ENCODE measurements at places on chromosomes 5 and 9.

DNA sequence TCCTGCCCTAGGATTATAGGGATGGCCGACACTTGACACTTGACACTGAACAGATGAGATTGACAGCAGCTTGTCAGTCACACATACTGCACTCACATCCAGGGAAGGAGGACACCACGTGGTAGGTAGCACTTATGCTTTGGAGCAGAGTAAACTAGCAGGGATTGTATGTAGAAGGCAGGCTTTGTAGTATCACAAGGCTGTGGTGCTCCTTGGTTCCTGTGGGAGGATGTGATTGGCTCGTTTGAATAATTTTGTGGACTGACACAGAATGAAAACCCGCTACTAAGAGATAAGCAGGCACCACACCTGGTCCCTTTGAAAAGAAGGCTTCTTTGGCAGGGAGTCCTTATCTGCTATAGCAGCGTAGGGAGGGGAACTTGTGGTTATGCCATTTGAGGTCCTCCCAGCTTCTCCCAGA is 63.6 kb upstream of the IL12B start:
- no peaks in the 10 kb centered on the region for H3K36me3 ChIP-seq
- DNase-seq, result no peak
- no peak overlapping the region for H3K4me3 ChIP-seq
- no peak overlapping the region for H3K27ac ChIP-seq
- peaks cover 35% of the 10 kb centered on the region for H3K27me3 ChIP-seq
- H3K4me1 ChIP-seq, result peaks cover 3% of the 10 kb centered on the region

- no peak overlapping the region for H3K27ac ChIP-seq
- H3K27me3 ChIP-seq, result peaks cover 3% of the 10 kb centered on the region
- H3K36me3 ChIP-seq, result no peaks in the 10 kb centered on the region
- H3K4me1 ChIP-seq, result no peaks in the 10 kb centered on the region
- DNase-seq, result no peak
Observed at GRCh38 chr5:158898185-158899177, 201.2 kb downstream of the EBF1 start.

DNA sequence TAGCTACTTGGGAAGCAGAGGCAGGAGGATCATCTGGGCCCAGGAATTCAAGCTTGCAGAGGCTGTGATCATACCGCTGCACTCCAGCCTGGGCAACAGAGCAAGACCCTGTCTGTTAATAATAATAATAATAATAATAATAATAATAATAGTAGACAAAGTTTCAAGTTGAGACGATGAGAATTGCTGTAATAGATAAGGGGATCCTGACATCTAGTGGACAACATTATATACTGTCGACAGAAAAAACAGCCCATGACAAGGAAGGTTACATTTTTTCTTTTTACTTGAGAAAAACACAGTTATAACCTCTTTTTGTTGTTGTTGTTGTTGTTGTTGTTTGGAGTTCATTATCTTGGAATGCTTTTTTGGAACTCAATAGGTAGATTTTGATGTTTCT is 35.3 kb downstream of the NDFIP1 start:
- no peak overlapping the region for H3K4me3 ChIP-seq
- H3K36me3 ChIP-seq, result peaks cover 34% of the 10 kb centered on the region
- DNase-seq, result no peak
- no peak overlapping the region for H3K27ac ChIP-seq
- peaks cover 3% of the 10 kb centered on the region for H3K4me1 ChIP-seq
- no peaks in the 10 kb centered on the region for H3K27me3 ChIP-seq

- H3K4me1 ChIP-seq, result no peaks in the 10 kb centered on the region
- H3K36me3 ChIP-seq, result no peaks in the 10 kb centered on the region
- H3K27ac ChIP-seq, result no peak overlapping the region
- H3K27me3 ChIP-seq, result no peaks in the 10 kb centered on the region
- no peak overlapping the region for H3K4me3 ChIP-seq
Observed at GRCh38 chr9:8489835-8490234, 690.3 kb upstream of the DMAC1 start.

DNA sequence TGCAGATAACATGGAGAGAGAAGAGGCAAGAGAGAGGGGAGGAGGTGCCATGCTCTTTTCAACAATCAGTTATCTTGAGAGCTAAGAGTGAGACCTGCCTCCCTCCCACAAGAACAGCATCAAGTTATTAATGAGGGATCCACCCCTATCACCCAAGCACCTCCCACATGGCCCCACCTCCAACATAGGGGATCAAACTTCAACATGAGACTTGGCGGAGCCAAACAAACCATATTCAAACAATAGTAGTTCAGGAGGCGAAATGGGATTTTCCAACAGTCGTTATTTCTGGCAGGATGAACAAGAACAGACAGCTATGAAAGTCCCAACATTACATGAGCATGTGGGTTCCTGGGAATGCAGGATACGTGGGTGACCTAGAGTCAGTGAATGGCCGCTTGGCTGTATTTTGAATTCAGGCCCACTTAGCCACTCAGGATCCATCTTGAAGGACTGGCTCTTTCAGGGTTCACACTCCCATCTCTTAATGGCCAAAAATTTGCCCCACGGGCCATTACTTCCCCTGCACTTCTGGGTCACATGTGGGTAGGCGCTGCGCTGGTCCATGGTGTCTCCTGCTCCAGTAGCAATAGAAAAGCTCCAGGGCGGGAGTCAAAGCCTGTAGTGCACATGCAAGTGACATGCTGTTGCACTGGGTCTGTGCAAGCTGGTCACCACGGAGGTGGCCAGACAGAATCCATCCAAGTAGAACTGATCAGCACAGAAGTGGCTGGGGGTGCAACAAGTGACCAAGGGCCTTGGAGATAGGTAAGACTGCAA is 7.1 kb upstream of the FAF2 start:
- no peak overlapping the region for H3K4me3 ChIP-seq
- DNase-seq, result no peak
- peaks cover 8% of the 10 kb centered on the region for H3K4me1 ChIP-seq

- H3K27ac ChIP-seq, result no peak overlapping the region
- H3K27me3 ChIP-seq, result no peaks in the 10 kb centered on the region
- no peak for DNase-seq
- H3K4me3 ChIP-seq, result no peak overlapping the region
Observed at GRCh38 chr9:80077059-80077458, 505.3 kb downstream of the TLE4 start.

DNA sequence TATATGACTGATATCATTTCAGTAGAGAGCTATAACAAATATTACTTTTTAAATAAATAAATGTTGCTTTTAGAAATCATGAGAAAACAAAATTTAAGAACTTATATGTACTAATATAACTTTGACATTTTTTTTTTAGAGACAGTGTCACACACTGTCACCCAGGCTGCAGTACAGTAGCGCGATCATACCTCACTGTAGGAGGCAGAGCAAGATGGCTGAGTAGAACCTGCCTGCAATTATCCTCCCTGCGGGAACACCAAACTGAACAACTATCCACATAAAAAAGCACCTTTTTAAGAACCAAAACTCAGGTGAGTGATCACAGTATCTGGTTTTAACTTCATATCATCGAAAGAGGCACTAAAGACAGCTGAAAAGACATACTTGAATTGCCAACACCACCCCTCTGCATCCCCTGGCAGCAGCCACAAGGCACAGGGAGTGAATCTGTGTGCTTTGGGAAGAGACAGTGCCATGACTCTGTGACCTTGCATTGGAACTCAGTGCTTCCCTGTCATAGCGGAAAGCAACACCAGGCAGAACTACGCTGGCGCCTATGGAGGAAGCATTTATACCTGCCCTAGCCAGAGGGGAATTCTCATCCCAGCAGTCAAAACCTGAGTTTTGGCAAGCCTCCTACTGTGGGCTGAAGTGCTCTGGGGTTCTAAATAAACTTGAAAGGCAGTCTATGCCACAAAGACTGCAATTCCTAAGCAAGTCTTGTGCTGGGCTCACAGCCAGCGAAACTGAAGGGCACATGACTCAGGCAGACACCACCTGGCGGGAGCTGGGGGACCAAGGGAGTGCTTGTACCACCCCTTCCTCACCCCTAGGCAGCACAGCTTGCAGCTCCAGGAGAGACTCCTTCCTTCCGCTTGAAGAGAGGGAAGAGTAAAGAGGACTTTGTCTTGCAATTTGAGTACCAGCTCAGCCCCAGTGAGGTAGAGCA is 142.7 kb downstream of the FBXL17 start:
- H3K27me3 ChIP-seq, result no peaks in the 10 kb centered on the region
- no peaks in the 10 kb centered on the region for H3K4me1 ChIP-seq
- no peak for DNase-seq
- no peak overlapping the region for H3K27ac ChIP-seq
- H3K36me3 ChIP-seq, result no peaks in the 10 kb centered on the region

- no peaks in the 10 kb centered on the region for H3K36me3 ChIP-seq
- H3K4me3 ChIP-seq, result no peak overlapping the region
- H3K4me1 ChIP-seq, result no peaks in the 10 kb centered on the region
- H3K27me3 ChIP-seq, result peaks cover 2% of the 10 kb centered on the region
Observed at GRCh38 chr9:99680191-99680590, 141.5 kb upstream of the NR4A3 start.

- H3K36me3 ChIP-seq, result no peaks in the 10 kb centered on the region
- no peak overlapping the region for H3K27ac ChIP-seq
- DNase-seq, result no peak
Observed at GRCh38 chr5:89437450-89438435, 554.8 kb upstream of the MEF2C start.

DNA sequence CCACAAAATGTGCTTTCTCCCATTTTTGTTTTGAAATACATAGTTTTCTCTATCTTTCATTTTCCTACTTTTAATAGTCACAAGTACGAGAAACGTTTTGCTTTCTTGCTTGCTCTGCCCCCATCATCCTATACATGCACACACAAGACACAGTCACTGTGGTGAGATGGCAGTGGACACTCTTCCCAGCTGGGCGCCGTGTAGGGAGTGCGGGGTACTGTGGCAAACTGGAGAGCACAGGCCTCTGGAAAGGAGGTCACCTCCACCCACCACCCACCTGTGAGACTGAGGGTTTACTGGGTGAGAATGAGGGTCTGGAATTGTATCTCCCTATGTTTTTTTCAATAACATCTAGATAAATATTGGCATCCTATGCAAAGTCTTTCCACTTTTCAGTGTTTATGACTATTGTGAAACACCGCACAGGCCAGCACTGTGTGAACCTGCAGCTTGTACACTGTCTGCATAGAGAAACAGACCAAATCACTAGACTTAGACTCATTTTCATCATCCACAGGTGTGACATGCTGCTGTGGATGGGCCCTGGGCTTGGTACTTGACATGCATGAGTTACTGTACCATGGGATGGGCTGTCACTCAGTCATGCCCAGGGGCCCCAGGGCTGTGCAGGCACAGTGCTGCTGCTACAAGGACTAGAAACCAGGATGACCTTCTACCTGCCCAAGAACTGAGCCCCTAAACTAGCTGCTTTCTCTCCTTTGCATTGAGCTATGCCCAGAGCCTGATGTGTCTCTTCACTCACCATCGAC is 118.1 kb upstream of the LMX1B start:
- no peak overlapping the region for H3K27ac ChIP-seq
- H3K27me3 ChIP-seq, result peaks cover 6% of the 10 kb centered on the region
- peaks cover 21% of the 10 kb centered on the region for H3K4me1 ChIP-seq
- H3K36me3 ChIP-seq, result no peaks in the 10 kb centered on the region
- no peak overlapping the region for H3K4me3 ChIP-seq
- no peak for DNase-seq

DNA sequence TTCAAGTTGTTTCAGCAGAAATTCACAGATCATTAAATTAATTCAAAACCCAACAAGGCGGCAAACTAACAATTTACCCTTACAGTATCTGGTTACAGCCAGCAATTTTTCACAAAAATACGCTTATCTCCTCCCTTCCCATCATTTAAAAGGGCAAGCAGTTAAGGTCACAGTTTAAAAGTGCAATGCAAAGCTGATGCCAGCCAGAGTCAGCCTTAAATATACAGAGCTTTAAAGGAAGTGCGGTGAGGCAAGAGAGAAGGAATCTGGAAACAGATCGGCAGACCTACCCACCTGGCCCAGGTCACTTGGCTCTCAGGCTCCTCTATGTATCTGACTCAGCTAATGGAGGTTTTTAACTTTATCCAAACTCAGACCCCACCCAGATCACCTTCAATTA is 31.0 kb downstream of the EPB41L4A start:
- no peak for DNase-seq
- no peaks in the 10 kb centered on the region for H3K4me1 ChIP-seq
- H3K4me3 ChIP-seq, result no peak overlapping the region
- H3K36me3 ChIP-seq, result no peaks in the 10 kb centered on the region
- H3K27ac ChIP-seq, result no peak overlapping the region
- H3K27me3 ChIP-seq, result peaks cover 10% of the 10 kb centered on the region

DNA sequence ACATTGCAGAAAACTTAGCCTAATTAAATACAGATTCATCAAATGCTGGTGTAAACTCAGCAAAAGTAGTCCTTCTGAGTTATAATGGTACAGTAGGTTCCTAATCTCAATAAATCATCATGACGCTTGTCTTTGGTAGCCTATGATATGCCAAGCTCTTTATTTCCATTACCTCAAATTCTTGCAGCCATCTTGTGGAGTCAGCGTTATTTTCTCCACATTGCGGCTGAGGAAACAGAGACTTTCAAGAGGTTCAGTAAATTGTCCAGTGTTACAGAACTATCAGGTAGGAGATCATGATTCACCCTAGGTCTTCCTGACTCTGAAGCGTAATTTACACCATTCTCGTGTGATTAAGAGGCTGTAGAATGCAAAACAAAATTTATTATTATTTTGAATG is 237.2 kb downstream of the PCSK5 start:
- no peaks in the 10 kb centered on the region for H3K27me3 ChIP-seq
- no peak for DNase-seq
- H3K4me1 ChIP-seq, result no peaks in the 10 kb centered on the region
- no peak overlapping the region for H3K27ac ChIP-seq

DNA sequence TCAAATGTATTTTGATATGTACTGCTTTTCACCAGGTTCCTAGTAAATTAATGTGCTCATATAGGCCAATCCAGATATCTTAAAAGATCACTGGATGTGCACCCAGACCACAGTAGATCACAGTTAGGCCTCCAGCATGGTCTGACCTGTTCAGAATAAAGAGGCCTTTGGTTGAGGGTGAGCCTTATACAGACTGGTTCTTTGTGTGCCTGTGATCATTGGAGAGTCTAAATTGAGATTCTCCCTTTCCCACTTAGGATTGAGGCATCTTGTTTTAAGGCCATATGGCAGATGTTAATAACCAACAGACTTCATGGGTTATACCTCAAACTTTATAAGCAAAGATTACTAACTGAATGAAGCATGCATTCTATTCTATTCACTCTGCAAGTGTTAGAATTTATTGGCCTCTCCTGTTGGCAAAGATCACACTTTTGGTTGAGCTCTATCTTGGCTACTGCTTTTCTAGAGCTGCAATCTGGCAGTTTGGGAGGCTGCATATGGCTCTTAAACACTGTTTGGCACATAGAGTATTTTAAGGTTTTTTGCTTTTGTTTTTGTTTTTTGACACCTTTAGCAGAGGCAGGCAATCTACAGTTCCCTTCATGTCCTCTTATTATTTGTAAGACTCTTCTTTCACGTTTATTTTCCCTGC is 8.5 kb downstream of the CHSY3 start:
- H3K4me1 ChIP-seq, result no peaks in the 10 kb centered on the region
- H3K27ac ChIP-seq, result no peak overlapping the region
- no peaks in the 10 kb centered on the region for H3K36me3 ChIP-seq
- peaks cover 6% of the 10 kb centered on the region for H3K27me3 ChIP-seq
- DNase-seq, result no peak
- H3K4me3 ChIP-seq, result no peak overlapping the region
